Activated CD4-positive, alpha-beta memory T cell treated with anti-CD3 and anti-CD28 coated beads for 36 hours (primary cell): ENCODE measurements at places on chromosomes 12 and 14. TPM values are rescaled to one million over a fixed set of nuclear protein-coding genes. Genes with fewer than 3 reads are reported as not detected.

- DNase-seq, result peak; percentile 91
Observed at GRCh38 chr12:50084775-50085614, at the start of gene SMARCD1. SMARCD1 (plus strand) TSS chr12:50085342; CDS start chr12:50085370, 28 bp downstream.

GRCh38 chr12:117161460-117162166 is 28.7 kb downstream of the FBXO21 start:
- DNase-seq, result no peak

DNA sequence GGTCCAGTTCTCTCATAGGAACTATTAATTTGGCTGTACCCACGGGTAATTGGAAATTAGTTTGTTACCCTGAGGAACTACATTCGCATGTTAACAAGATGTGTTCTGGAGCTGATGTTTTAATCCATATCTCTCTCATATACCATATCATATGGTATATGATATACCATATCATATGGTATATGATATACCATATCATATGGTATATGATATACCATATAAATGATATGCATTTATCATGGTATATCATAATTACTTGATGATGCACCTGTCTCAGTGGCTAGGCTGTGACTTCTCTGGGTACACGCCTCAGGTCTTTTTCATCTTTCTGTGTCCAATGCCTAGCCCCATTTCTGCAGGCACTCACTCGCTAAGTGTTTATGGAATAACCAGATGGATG is 13.0 kb downstream of the KCNK10 start:
- no peak for DNase-seq

DNA sequence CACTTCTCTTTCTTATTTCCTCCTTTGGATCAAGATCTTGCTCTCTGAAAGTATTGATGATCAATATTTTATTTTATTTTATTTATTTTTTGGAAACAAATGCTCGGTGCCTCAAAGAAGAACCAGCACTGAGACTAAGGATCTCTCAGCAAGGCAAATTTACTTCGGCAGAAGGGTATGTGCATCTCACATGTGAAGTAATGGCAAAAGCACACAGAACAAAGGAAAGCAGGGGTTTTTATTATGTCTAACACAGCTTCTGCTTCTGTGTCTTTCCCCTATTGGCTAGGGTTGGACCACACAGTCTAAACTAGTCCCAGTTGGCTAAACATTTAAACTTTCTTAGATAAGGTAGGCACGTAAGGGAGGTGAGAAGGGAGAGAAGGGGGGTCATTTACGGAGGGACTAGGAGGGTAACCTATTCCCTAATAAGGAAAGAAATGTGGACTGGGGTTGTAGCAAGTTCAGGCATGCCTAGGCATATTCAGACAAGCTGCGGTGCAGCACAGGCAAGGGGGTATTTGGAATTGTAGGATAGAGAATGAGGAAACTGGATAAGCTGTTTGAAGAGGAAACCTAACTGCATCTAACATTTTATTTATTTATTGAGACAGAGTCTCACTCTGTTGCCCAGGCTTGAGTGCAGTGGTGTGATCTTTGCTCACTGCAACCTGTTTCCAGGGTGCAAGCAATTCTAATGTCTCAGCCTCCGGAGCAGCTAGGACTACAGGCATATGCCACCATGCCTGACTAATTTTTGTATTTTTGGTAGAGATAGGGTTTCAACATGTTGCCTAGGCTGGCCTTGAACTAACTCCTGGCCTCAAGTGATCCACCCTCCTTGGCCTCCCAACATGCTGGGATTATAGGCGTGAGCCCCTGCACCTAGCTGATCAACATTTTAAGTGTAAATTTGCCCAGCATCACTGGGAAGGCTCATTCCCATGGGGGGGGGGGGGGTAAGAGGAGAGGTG is 90.0 kb upstream of the EIF5 start:
- no peak for DNase-seq

The OTUB2 gene
- 2.0 TPM for total RNA-seq

The KRT85 gene
- not detected for total RNA-seq
